ENCODE measurements at places on chromosomes 7 and 10. TPM values are rescaled to one million over a fixed set of nuclear protein-coding genes. Genes with fewer than 3 reads are reported as not detected.
A peak's percentile ranks its signal among the peaks of the same experiment; 100 is the strongest.

DNA sequence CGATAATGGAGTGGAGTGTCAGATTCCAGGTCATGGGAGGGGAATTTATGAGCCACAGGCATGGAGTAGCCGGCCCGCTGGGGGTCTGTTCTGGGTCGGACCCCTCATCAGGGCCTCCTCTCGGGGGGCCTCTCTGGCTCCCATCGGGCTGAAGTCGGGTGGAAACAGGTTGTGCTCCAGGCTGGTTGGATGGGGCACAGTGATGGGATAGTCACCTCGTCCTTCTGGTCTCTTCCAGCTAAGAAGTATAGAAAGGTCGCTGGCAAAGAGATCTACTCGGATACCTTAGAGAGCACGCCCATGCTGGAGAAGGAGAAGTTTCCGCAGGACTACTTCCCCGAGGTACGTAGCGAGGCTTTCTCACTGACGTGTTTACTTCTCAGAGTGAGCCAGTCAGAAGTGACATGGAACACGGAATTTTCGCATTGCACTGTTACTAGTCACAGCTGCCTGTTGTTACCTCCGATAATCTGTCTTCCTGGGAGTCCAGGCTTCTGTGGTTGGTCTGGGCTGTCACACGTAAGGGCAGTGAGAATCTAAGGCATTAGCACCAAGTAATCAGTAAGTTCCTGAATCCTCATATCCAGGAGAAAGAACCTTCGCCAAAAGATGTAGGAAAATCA lies 88.3 kb downstream of the NKX6-2 start:
- no peak overlapping the region for H3K27ac ChIP-seq
- H3K4me1 ChIP-seq = peaks cover 20% of the 10 kb centered on the region
- peaks cover 11% of the 10 kb centered on the region for H3K36me3 ChIP-seq
- no peak overlapping the region for H3K4me3 ChIP-seq
- no peak for DNase-seq

DNA sequence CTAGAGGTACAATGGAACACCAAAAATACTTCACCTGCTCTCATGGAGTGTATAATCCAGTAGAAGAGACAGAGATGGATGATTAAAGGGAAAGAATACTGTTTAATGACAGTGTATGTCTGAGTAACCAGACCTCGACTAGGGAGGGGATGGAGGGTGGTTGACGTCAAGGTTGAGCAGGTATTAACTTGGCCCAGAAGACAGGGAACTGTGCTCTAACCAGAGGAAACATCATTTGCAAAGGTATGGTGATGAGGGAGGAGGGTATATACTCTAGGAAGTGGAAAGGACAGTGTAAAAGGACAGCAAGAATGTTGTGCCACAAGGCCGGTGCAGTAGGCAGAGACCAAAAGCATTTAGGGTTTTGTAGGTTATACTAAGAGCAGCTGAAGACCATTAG lies 2.9 kb downstream of the MIOS start:
- peaks cover 40% of the 10 kb centered on the region for H3K4me1 ChIP-seq
- peak overlapping the region; percentile 95 for H3K27ac ChIP-seq
- DNase-seq = no peak
- H3K27me3 ChIP-seq = no peaks in the 10 kb centered on the region
- H3K36me3 ChIP-seq = peaks cover 48% of the 10 kb centered on the region
- H3K4me3 ChIP-seq = peak overlapping the region; percentile 86

GRCh38 chr7:39392151-39392550 lies 174.1 kb upstream of the YAE1 start:
- DNase-seq = no peak
- no peak overlapping the region for H3K27ac ChIP-seq
- H3K27me3 ChIP-seq = peaks cover 15% of the 10 kb centered on the region

DNA sequence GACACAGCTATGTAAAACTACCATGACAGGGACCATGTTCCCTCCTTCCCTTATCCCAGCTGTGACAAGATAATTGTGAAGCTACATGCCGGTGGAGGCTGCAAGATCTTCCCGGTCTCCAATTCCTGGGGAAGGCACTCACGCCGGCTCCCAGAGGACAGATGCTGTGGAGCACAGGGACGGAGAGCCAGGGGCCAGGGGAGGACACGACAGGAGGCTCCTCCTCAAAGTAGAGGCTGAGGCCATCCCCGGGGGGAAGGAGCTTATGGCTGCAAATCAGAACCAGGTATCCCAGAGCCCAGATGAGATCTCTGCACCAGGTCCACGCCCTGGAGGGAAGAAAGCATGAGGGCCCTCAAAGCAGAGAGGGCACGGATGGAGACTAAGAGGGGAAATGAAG lies 286.2 kb downstream of the TCERG1L start:
- no peak overlapping the region for H3K27ac ChIP-seq
- H3K4me3 ChIP-seq = no peak overlapping the region
- H3K27me3 ChIP-seq = no peaks in the 10 kb centered on the region
- no peaks in the 10 kb centered on the region for H3K4me1 ChIP-seq
- DNase-seq = no peak

Gene NKX1-2
- total RNA-seq = not detected

Gene ZPBP
- total RNA-seq = not detected

Gene GNGT1
- not detected for total RNA-seq

Gene INMT
- total RNA-seq = not detected
